ENCODE measurements at places on chromosomes 4 and X.

GRCh38 chr4:110361921-110362320 lies 114.0 kb upstream of the ENPEP start:
- no peak for DNase-seq

GRCh38 chr4:7701866-7702649 lies 237.6 kb downstream of the AFAP1 start:
- DNase-seq: no peak

DNA sequence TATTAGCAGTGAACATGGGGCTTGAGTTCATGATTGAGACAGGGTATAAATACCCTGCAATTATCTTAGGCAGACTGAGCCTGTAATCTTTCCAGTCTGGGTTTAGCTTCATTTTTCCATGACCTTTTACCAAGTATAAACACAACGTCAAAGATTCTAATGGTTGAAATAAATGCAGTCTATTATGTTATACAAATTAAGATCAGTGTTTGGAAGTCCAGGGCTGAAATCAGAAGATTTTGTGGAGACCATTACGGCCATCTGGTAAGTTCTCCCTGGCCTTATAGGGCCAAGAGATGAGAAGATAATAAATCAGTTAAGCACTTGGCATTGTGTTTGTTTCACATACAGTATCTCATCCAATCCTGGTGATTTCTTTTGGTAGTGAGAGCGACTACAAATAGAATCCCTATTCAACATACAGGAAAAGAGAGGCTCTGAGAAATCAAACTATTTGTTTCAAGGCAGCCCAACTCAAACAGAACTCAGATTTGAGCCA lies 425.8 kb downstream of the PACRGL start:
- DNase-seq: no peak

GRCh38 chrX:78316265-78316664 lies 11.1 kb downstream of the CYSLTR1 start:
- no peak for DNase-seq

GRCh38 chrX:68824152-68824433 lies 4.7 kb upstream of the EFNB1 start:
- DNase-seq: no peak

GRCh38 chr4:168695288-168695687 lies 198.4 kb downstream of the PALLD start:
- no peak for DNase-seq

DNA sequence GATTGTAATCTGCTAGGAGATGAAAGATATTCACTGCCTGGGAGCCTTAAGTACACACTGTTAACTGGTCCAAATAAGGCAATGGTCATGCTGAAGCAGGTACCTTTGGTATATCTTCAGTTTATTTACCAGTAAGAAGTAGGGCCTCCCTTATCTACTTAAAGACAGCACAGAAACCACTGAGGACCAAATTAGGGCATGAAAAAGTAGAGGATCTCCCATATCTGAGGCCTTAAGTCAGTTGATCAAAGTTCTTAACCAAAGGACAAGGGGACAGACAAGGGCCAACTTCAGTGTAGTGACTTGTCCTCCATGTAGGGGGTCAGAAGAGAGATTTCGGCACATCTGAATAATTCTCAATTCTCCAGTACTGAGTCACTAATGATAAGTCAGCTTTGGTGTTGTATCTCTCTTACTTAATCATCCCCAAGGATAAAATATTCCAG lies 59.1 kb downstream of the AMELX start:
- DNase-seq: no peak

DNA sequence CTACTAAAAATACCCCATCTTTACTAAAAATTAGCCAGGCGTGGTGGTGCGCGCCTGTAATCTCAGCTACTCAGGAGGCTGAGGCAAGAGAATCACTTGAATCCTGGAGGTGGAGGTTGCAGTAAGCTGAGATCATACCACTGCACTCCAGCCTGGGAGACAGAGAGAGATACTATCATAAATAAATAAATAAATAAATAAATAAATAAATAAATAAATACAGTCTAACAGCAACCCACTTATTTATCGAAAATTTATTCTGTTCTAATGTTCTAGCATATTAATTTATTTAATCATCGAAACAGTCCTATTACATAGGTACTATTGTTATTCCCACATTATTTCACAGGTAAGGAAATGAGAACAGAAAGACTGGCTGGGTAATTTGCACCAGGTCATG lies 18.2 kb upstream of the TXK start:
- DNase-seq: no peak

GRCh38 chr4:88605736-88606135 lies 13.5 kb downstream of the HERC3 start:
- DNase-seq: no peak

DNA sequence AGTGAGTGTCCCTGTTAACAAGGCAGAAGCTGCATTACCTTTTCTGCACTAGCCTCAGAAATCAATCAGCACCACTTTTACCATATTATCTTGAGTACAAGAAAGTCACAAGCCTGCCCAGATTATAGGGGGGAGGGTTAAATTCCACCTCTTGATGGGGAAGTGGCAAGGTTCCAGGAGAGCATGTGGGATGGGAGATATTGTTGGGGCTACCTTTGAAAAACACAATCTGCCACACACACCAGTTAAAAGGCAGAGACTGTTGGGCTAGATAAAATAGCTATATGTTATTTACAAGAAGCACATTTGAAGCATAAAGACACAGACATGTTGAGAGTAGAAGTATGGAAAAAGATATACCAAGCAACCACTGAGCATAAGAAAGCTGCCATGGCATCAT lies 6.6 kb upstream of the AVPR2 start:
- no peak for DNase-seq

DNA sequence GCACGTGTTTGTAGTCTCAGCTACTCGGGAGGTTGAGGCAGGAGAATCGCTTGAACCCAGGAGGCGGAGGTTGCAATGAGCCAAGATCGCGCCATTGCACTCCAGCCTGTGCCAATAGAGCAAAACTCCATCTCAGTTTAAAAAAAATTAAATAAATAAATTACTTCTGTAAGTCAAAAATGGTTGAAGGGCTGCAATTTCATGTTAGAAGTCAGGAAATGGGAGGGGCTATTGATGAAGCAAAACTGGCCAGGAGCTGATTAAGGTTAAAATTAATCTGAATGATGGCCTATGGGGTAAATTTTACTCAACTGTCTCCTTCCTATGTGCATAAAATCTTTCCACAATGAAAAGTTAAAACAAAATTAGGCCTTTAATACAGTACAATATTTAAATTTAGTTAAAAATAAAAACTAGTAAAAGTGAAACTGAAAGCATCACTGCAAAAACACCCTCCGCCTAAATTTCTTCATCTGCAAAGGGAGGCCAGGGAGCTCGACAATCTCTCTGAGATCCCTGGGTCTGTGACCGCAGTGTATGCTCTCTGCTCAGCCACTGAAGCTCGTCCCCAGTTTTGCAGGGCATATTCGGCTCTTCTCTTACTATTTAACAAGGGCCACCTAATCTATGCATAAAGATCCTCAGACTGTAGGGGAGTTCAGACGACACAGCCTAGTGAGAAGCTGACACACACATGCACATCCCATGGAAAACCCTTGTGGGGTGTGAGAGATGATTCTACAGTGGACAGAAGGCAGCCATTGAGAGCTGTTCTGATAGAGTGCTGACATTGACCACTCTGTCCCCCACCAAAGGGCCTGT lies 57.2 kb downstream of the IRF2 start:
- no peak for DNase-seq

DNA sequence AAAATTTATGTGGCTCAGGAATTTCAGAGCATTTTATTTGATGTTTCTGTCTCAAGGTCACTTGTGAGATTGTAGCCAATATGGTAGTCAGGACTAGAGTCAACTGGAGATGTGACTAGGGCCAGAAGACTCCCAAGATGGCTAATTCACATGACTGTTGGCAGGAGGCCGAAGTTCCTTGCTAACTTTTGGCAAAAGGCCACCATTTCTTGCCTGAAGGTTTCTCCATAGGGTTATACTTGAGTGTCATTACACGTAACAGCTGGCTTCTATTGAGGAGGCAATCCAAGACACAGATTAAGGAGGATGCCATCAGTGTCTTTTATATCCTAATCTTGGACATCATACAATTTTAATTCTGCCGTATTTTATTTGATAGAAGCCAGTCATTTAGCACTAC lies 162.3 kb upstream of the MAOA start:
- DNase-seq: no peak

DNA sequence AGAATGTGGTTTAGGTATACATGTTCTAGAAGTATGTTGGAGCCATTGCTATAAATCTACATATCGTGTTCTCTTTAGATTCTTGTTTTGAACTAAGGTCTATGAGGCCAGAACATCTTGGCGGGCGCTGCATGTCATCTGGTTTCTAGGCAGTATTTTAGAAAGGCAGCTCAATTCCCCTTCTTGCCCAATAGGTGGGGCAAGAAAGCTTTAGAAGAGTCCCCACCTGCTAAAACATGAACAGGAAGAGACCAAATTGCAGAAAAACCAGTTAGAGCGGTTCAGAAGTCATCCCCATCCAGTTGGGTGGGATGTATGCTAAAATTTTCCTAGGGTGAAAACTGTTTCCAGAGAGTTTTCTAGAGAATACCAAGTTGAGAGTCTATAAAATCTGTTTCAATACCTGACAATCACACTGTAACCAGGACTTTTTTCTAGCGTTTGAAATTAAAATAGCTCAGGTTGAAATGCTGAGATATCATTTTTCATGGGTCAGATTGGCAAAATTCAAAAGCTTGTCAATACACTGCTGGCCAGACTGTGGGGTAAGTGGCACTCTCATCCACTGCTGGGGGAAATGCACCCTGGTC lies 17.5 kb upstream of the SH3KBP1 start:
- DNase-seq: no peak

DNA sequence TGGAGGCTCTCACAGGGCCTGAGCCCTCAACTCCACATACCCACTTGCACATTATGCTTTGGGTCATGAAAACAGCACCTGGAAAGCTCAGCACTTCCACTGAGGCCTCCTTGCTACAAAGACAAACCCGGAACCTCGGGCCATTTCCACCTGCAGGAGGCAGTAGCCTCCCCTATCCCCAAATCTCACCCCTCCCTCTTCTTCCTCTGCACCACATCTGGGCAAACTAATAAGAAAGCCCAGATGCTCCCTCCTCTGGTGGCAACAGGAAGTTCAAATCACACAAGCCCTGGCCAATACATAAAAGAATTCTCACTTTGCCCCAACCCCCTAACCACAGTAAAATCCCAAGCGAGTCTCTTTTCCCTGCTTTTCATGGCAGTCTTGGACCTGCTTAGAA lies 136.4 kb downstream of the MAPK10 start:
- no peak for DNase-seq

GRCh38 chrX:15971696-15972095 lies 117.1 kb upstream of the AP1S2 start:
- DNase-seq: no peak

GRCh38 chr4:87717276-87718031 lies 67.4 kb downstream of the DMP1 start:
- no peak for DNase-seq

DNA sequence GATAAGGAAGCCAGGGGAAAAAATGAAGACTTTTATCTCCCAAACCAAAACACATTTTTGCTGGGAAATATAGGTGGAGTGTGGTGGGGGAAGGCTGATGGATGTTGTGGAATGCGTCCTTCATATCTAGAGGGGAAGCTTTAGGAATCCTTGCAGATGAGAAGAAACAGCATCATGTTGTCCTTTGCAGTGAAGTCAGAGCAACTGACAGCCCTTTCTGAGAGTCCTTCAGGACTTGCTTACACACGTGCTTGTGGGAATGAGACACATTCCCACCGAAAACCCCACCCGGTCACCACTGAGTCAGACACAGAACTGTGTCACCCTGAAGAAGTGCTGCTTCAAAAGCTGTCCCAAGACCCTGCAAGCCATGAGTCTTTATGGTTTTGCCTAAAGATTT lies 81.5 kb downstream of the SHROOM2 start:
- no peak for DNase-seq

All from AG09319 (cell line).